ENCODE measurements at places on chromosomes 6 and 20.

DNA sequence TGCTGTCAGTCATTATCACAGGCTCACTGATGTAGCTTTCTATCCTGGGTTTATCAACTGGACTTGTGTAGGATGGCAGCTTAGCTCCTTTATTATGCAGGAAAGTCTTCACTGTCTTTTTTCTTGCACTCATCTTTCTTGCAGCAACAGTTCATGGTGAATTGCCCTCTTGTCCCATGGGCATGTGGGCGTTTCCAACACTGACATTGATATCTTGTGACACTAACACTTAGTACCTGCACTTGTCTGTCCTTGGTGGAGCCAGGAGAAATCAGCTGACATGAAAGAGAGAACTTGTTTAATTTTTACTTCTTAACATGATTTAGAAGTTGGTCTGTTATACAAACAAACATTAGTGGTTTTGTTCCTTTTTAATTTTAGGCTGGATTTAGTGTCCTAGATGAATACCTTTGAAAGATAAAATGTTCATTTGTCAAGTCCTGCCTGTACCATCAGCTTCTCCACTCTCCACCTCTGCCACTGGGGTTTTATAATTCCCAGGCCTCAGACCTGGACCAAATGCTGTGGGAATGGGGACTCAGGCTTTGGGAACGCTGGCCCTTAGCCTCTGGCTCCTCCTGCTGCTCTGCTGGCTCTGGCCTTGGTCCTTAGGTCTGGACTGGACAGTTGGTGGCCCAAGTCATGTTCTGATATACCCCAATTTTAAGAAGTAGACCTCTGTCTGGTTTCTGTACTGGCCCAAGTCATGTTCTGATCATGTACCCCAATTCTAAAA is 161.0 kb upstream of the LAMP5 start:
- no peak for DNase-seq

GRCh38 chr6:27767851-27768250 is 144.3 kb downstream of the OR2B2 start:
- no peak for DNase-seq

GRCh38 chr6:6742535-6742934 is 154.0 kb downstream of the LY86 start:
- DNase-seq = no peak

DNA sequence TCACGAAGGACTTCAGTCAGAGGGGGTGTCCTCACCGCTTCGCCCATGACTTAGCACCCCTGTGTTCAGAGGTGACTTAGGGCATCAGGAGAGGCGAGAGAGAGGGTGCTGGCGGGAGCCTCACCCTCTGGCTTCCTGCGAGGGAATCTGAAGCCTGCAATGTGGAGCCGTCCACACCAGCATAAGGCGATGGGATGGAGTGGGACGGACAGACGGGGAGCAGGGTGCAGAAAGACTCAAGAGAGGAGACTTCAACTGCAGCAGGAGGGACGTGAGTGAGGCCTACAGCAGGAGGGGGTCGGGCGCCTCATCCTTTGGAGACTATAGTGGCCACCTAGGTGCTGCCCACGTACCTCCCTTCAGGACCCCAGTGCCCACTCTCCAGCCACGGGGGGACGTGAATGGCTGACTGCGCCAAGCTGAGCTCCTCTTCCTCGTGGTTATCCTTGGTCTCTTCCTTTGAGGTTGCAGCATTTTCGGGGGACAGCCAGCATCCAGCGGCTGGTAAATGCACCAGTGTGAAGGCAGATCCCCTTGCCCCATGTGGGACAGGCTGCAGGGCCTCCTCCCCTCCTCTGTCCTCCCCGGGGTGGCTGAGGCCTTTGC is 26.9 kb upstream of the MLN start:
- DNase-seq = no peak

DNA sequence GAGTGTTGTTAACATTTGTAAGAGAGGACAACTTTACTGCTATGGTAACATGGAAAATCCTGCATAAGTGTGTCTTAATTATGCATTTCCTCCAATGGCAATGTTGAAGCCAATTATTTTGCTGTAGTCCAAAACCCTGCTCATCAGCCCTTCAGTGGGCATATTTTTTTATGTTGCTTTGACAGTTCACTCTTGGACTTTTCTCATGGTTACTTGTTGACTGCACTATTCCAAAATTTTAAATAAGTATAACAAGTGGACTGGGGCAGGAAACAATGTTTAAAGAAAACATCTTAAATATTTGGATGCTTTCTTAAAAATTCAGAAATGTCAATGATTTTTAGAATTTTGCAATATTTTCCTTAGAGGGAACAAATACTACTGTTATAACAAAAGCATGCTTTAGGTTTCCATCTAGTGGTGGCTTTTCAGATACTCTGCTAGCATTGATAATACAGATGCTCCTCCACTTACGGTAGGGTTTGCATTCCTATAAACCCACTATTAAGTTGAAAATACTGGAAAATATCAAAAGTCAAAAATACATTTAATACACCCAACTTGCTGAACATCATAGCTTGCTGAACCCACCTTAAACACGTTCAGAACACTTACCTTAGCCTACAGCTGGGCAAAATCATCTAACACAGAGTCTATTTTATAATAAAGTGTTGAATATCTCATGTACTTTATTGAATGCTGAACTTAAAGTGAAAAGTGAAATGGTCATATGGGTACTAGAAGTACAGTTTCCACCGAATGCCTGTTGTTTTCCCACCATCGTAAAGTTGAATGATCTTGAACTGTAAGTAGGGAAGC is 86.4 kb downstream of the ADGRG6 start:
- peak; percentile 22 for DNase-seq
